Thymus (tissue), 14 donors: ENCODE measurements at places on chromosomes 6 and 20.

DNA sequence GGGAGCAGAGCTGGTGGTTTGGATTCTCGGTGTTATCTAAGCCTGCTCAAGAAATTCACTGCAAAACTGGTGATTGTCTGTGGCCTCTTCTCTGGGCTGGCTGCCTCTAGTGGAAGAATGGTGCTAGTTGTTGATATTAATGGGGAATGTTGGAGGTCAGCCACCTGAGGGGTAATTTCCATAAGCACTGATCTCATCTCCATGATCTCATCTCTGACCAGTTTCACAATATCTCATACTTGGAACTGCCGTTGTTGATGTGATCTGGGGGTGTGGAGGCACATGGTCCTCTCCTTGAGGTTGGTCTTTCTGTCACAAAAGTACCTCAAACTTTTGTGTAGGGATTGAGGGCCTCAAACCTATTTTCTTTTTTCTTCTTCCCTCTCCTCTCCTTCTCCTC lies 102.6 kb downstream of the CD109 start:
- no peak for DNase-seq

DNA sequence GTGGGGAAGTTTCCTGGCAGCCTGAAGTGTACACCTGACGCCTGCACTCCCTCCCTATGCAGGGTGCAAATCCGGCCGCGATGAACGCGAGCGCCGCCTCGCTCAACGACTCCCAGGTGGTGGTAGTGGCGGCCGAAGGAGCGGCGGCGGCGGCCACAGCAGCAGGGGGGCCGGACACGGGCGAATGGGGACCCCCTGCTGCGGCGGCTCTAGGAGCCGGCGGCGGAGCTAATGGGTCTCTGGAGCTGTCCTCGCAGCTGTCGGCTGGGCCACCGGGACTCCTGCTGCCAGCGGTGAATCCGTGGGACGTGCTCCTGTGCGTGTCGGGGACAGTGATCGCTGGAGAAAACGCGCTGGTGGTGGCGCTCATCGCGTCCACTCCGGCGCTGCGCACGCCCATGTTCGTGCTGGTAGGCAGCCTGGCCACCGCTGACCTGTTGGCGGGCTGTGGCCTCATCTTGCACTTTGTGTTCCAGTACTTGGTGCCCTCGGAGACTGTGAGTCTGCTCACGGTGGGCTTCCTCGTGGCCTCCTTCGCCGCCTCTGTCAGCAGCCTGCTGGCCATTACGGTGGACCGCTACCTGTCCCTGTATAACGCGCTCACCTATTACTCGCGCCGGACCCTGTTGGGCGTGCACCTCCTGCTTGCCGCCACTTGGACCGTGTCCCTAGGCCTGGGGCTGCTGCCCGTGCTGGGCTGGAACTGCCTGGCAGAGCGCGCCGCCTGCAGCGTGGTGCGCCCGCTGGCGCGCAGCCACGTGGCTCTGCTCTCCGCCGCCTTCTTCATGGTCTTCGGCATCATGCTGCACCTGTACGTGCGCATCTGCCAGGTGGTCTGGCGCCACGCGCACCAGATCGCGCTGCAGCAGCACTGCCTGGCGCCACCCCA lies 1.2 kb downstream of the GPR6 start:
- no peak for DNase-seq

- no peak for DNase-seq
Measured at GRCh38 chr6:22601984-22602383, 32.6 kb downstream of the HDGFL1 start.

DNA sequence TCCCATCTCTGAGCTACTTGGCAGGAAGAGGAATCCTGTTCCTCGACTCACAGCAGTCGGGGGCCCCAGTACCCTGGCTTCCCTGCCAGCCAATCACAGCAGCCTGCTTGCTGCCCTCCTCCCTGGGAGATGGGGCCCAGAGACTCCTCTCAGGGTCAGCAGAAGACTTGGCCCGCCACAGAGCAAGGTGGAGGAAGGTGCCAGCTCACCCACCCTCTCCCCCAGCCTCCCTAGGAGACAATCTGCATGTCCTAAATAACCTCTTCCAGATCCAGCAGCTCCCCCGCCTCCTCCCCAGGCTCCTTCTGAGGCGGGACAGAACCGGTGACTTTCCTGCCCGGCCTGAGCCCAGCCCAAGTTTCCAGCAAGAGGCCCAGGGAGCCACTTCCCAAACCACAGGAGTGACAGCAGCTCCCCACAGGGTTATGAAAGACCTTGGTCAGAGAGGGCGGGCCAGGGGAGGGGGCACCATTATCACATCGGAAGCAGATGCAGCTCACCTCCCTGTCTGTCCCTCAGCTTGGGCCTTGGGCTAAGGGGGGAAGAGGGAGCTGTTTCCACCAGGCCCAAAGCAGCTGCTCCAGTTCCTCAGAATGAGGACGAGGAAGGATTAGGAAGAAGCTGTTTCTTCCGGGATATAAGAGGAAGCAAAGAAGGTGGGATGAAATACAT lies 2.3 kb downstream of the CCND3 start:
- no peak for DNase-seq

DNA sequence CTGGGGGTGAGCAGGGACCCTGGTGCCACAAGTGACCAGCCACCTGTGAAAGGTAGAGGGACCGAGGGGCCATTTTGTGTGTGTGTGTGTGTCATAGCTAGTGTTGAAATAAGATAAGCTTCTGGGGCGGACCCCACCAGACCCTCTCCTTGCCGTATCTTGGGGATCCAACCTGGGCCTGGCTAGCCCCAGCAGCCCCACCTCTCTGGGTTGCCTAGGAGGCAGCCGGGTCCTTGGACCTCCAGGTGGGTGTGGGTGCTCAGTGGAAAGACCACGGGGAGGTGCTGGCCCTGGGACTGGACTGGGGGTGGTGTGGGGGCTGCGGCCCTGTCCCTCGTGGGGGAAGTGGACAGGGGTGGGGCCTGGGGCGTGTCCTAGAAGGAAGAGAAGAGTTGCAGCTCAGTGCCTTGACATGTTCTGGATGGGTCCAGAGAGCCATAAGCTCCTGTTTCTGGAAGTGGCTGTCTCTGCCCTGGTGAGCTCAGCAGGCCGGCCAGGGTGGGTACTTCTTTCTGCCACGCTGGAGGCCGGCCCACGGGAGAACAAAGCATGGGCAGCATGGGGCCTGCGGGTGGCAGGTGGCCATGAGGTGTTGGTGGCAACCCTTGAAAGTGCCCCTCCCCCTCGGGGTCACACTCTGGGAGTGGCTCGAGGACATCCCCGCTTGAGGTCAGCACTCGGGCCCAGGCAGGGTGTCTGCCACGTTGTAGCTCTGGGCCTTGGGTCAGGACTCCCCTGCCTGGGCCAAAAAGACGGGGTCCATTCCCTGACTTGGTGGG lies 8.4 kb downstream of the RBBP8NL start:
- no peak for DNase-seq
